ENCODE measurements at places on chromosomes 1 and 21.

DNA sequence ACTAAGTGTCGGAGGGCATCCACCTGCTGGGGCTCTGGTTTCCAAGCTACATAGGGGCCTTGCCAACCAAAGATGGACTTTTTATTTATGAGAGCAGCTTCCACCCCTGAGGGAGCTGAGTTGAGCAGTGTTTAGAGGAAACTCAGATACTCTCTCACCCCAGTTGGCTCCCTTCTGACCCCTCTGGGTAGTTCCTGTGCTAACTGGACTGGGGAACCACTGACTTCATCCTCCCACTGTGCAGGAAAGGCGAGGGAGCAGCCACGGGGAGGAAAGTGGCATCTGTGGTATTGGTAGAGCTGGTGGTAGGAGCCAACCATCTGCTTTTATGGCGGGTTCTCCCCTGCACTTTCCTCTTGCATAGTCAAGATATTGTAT, 70.4 kb downstream of the MPZL1 start:
- no peak for DNase-seq

DNA sequence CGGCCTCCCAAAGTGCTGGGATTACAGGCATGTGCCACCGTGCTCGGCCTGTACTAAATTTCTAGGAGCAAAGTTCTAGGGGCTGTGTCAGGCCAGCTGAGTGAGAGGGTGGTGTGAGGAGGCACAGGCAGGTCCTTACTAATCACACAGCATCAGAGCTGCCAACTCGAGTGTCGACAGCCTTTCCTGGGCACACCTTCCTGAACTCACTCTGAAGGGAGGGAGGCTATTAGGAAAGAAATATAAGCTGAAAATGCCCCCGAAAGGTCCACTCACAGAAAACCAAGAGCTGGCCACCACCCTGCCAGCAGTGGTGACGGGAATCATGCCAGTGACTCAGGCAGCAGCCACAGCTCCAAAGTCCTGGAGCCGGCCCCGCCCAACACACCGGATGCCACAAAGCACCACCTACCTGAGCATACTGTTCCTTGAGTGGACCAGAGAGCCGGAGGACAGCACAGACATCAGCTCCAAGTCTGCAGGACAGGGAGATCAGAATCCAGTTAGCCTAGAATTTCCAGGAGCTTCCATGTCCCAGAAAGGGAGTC, 4.5 kb downstream of the PMVK start:
- DNase-seq: no peak

DNA sequence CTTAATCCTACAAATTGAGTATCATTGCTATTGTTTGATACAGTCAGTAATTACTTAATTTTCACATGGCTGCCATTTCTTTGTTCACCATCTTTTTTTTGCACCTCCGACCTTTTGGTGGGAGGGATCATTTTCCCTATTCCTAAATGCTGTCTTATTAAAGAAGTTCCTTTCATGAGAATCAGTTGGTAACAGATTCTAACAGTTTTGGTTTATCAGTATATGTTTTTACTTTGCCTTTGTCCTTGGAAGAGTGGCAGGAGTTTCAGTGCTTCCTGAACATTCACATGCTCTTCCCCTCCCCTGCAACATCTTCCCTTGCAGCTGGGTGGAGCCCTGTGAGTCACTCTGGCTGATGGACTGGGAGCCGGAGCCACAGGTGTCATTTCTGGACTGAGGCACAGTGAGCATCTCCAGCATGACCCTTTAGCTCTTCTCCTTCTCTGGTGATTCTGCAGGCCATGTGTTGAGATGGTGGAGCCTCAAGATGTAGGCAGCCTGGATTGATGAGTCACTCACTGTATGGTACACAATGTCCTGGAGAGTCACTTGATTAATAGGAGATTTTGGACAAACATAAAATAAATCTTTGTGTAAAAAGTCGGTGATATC, 217.7 kb downstream of the URB2 start:
- peak; percentile 60 for DNase-seq

DNA sequence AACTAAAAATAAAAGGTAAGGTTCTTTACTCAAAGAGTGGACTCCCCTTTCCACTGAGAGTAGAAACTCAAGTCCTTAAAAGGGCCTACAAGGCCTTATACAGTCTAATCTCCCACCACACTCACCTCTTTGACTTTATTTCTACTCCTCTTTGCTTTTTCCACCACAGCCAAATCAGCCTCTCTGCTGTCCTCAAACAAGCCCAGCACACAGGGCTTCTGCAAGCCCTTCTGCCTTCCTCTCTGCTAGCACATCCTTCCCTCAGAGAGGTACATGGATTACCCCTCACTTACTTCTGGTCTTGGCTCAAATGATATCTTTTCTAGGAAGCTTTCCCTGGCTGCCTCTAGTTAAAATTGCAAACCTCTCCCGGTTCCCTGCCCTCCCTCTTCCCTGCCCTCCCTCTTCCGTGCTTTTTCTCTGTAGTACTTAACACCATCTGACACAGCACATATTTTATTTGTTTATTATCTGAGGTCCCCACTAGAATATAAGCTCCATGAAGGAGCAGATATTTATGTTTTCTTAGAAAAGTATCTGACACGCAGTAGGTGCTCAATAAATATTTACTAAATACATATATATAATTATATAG, 1.7 kb downstream of the LYST start:
- no peak for DNase-seq

DNA sequence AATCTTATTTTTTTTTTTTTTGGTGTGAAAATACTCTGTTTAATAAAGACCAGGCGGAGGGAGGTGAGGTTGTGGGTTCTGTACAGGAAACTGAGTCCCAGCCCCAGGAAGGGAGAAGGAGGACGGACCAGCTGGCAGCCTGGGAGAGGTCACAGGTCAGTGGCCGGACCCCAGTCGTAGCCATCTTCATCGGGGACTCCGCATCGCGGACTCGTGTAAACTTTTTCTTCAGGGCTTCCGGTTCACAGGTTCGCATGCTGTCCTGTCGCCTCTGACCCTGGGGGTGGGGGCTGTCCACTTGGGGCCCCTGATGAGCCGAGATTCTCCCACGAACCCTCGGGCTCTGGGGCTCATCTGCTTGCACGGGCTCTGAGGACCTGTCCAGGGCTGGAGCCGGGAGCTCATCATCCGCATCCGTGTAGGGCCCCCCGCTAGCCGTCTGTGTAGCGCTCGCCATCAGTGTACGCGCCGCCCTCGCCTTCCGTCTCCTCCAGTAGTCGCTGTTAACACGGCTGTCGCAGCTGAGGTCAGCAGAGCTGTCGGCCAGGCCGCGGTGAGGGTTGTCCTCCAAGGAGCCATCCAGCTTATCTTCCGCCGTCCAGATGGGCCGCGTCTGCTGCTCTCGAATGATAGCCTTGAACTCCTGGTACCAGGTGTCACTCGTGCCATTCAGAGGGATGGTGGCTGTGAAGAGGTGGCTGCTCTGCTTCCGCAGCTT, 975.7 kb upstream of the PRMT6 start:
- no peak for DNase-seq

DNA sequence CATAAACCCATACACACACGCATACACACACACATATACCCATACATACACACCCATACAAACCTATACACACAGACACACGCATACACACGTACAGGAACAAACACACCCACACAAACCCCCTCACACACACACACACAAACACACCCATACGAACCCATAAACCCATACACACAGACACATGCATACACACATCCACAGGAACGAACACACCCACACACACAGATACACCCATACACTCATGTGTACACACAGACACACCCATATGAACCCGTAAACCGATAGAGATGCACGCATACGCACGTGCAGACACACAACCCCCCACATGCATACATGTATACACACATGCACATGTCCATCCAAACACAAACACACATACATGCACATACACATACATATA, 9.5 kb downstream of the WNT9A start:
- DNase-seq: no peak

GRCh38 chr1:180271272-180272255, 41.5 kb downstream of the LHX4 start:
- no peak for DNase-seq

GRCh38 chr1:242146652-242147051, 147.8 kb upstream of the MAP1LC3C start:
- no peak for DNase-seq

DNA sequence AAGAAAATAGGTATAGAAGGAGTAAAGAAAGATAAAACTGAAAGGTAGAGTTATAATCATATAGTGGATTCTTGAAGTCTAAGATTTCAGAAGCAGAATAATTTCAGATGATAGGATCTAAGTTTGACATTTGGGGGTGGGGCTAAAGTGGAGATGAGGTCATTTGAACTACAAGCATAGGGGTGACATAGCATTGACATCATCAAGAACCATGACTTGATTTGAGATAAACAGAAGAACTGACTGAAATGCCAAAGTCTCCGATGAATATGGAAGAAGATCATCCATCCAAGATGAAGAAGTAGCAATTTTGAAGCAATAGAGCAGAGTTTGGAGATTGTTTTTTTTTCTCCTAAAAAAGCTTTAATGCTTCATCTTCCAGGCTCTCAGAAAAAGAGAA, 122.3 kb downstream of the MACF1 start:
- DNase-seq: no peak

DNA sequence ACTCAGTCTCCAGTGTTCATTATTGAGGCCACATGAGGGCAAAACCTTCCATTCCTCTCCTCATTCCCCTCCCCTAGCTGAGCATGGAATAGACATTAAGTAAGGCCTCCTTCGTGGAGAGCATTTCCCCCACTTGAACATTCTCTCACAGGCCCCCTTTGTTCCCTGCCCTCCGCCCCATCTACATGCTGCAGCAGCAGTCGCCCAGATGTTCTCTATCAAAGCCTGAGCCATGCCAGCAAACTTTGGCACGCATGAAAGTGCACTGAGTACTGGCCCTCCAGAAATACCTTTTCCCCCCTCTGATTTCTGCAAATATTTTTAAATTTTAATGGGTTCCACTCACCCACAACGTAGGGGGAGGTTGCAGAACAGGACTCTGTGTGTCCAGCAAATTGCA, 20.9 kb upstream of the GORAB start:
- no peak for DNase-seq

DNA sequence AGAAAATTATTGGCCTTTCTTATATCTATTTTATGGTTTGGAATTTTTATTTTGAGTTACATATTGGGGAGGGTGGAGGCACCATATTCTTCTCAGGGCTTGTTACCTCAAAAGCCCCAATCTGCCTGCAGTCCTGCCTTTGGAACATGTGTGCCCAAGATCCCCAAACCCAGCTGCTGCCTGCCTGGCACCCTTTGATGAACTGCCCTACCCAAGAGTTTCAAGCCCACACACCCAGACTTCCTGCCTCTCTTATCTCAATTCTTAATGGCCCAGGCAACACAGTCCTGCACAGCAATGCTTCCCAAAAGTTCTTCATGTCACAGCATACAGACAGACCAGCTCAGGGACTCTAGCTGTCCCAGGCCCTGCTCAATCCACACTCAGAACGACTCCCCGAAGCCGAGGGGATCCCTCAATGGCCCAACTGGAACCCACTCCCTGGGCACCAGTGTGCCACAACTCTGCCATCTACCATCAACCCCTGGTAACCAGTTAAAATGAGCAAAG, 19.2 kb downstream of the OLFML2B start:
- DNase-seq: no peak

DNA sequence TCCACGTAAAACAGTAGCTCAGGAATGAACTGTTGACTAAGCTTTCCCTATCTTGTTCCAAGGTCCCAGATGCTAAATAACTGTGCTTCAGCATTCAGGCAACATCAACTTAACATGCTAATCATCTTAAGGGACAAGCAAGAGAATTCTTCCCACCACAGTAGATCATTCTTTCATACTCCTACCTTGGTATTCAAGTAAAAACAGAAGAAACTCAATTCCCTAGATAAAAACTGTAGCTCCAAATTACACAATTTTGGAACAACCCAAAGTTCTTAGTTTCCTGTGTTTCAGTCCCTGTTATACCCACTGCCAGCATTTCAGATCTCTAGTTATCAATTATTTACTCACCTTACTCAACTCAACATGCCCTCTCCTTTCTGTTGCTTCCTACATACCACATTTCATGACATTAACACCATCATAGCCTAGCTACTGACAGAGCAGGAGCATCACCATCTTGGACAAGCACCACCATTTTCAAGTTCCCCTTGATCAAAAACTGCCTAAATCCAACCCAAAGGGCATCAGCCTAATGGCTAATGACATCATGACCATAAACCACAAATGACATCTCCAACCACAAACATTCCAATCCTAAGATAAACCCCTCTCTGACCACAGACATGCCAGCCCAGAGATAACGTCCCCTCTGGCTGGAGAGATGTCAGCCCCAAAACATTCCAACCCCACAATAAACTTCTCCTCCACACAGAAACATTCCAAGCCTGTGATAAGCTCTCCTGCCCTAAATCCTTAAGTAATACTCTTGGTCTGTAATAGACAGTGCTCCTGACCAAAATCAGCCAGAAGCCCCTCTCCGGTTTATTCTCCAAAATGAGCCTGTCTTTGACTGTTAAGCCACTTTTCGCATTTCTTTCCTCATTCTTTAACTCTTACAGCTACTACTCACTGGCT, 191.2 kb downstream of the RERE start:
- DNase-seq: no peak

GRCh38 chr1:185696422-185697150, 37.6 kb upstream of the HMCN1 start:
- DNase-seq: peak; percentile 65

- no peak for DNase-seq
Measured at GRCh38 chr1:46152016-46152415, 19.6 kb upstream of the PIK3R3 start.

- DNase-seq: no peak
Measured at GRCh38 chr1:117641536-117641935, 35.7 kb downstream of the TENT5C start.

DNA sequence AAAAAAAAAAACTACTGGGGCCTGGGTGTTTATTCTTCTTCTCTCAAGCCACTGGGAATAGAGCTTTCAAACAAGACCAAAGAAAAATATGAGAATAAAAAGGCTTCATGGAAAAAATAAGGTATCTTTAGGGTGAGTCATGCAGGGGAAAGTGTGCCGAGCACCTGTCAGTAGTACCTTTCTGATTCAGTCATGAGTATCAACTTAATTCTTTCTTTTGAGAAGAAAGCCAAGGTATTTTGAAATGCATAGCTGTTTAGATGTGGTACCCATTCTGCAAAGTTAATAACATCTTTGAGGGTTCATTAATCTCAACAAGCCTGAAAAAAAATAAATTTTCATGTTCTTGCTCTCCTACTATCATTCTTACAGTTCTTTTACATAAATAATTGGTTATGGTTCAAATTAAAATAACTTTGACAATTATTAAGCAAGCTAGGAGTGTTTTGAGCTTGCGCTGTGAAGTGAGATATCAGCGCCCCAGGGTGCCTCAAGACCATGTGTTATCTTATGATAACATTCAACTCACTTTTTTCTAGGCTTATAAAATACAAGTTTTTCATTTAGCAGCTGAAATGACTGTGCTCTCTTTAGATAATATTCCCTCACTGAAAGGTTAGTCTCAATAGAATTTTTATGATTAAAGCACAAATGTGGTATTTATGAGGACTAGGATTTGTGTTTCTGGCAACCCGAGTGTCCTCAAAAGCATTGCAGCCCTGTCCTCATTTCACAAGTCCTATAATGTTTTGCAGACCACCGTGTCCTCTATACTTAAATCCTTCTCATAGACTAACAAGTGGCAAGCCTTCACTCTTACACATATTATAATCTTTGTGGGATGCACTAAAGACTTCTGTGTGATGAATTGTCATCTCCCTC, 138.6 kb downstream of the SLC44A5 start:
- DNase-seq: no peak

GRCh38 chr1:196685506-196685905, 33.7 kb downstream of the CFH start:
- DNase-seq: no peak

GRCh38 chr1:157472056-157472701, 80.1 kb downstream of the FCRL5 start:
- DNase-seq: peak; percentile 79

- no peak for DNase-seq
Measured at GRCh38 chr21:45438391-45439145, 33.6 kb downstream of the COL18A1 start.
